ENCODE measurements at places on chromosomes 4 and X.

- DNase-seq = no peak
Measured at GRCh38 chr4:94909645-94910044, 151.9 kb downstream of the BMPR1B start.

GRCh38 chrX:38108364-38108763 is 102.0 kb downstream of the SYTL5 start:
- no peak for DNase-seq

GRCh38 chrX:40291553-40291952 is 193.8 kb upstream of the BCOR start:
- no peak for DNase-seq

DNA sequence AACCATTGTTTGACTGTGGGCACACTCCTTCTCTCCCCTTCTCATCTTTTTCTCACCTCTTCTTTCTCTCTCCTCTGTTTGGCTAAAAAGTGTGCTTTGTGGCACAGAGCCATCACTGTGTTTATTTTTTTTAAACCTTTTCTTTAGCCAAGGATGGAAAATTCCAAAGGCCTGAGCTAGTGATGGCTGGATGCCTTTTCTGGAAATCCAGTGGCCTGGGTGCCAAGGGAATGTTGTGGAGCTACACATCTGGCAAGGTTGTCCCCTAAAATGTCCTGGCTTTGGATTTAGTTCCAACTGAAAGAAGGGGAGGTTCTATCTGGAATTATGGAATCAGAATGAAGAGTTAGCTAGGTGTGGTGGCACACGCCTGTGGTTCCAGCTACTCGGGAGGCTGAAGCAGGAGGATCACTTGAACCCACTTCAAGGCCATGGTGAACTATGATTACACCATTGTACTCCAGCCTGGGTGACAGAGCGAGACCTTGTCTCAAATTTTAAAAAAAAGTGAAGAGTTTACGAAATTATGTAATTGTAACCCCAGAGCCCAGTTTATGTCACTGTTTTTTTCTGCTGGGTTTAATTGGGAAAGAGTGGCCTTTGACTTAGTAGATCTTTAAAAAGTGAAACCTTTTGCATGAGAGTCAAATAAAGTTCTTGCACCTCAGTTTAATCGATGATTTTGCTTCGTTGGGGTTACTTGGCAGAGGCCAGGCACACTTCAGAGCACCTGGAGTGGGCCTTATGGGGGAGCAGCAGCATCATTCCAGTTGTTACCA is 17.7 kb downstream of the DOCK11 start:
- no peak for DNase-seq

GRCh38 chr4:8167291-8167690 is 8.7 kb upstream of the ABLIM2 start:
- no peak for DNase-seq

DNA sequence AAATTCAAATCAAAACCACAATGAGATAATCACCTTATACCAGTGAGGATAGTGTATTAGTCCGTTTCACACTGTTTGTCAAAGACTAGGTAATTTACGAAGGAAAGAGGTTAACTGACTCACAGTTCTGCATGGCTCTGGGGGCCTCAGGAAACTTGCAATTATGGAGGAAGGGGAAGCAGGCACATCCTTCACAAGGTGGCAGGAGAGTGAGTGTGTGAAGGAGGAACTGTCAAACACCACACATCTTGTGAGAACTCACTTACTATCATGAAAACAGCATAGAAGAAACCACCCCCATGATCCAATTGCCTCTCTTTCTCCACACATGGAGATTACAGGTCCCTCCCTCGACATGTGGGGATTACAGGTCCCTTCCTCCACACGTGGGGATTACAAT is 54.7 kb upstream of the TRPC5 start:
- DNase-seq = no peak

DNA sequence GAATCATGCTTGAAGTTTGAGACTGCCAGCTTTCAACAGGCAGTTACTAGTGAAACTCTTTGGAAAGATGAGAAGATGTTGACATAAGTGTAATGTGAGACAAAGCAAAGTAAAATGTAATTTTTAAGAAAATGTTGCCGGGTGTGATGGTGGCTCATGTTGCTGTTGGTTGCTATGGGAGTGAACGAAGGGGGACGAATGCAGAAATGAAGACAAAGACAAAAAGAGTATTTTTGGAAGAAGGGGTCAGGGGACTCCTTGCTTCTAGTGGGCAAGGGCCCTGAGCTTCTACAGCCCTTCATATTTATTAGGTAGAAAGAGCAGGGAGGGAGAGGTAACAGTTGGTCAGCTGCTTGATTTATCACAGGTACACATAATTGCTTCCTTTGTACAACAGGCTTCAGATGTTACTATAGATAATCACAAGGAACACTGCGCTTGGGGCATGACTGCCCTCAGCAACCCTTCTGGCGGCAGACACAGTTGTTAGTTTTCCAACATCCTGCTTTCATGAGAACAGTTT is 11.9 kb upstream of the UGDH start:
- DNase-seq = no peak

DNA sequence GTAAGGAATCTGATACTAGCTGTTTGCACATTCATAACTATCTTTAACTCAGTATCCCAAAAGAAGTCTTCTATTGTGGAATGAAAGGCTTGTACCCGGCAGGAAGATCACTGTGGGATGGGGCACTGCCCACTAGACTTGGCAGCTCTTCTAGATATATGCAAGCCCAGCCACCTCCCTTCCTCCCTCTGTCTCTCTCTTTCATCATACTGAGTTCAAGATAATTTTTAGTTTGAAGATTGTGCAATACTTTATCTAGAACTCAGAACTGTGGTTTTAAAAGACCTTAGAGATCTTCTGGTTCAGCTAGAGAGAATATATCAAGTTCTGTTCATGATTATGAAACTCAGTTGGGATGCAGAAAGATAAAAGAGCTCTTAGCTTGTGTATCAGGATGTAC is 22.5 kb upstream of the GPR34 start:
- no peak for DNase-seq

DNA sequence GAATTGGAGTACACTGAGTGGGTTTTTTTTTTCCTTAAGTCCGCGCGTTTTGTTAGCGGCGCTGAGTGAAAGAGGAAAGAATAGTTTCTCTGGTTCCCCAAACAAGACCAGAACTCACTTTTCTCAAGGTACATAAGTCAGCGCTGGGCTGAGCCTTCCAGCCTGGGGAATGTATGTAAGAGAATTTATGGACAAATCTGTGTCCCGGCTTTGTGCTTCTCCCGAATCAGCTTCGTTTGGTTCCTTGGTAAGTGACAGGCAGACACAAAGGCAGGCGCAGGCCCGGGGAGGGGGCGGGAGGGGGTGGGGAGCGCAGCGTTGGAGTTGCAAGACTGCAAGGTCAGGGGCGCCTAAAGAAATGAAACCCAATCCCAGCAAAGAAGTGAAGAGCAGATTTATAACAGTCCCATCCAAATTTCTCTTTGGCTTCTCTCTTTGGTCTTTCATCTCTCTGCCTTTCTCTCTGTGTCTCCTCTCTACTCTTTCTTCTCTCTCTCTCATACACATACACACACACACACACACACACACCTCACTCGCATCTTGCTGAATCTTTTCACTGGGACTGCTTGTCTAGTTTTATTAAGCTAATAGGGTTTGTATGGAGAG is 981 bp downstream of the TET2 start:
- peak; percentile 45 for DNase-seq

- no peak for DNase-seq
Measured at GRCh38 chr4:77347351-77347966, 190.5 kb downstream of the CCNG2 start.

DNA sequence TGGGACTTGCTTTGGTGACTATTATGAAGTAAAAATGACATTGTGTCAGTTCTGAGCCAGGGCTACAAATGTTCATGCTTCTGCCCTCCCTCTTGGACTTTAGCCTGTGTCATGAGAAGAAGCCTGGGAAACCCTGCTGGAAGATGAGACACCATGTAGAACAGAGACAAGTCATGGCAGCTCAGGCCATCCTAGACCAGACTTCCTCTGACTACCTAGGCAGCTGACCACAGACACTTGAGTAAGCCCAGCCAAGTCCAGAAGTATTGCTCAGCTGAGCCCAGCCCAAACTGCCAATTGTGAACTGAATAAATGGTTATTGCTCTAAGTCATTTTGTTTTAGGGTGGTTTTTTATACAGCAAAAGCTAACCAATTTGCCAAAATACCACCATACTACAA is 467.6 kb upstream of the CNKSR2 start:
- no peak for DNase-seq

DNA sequence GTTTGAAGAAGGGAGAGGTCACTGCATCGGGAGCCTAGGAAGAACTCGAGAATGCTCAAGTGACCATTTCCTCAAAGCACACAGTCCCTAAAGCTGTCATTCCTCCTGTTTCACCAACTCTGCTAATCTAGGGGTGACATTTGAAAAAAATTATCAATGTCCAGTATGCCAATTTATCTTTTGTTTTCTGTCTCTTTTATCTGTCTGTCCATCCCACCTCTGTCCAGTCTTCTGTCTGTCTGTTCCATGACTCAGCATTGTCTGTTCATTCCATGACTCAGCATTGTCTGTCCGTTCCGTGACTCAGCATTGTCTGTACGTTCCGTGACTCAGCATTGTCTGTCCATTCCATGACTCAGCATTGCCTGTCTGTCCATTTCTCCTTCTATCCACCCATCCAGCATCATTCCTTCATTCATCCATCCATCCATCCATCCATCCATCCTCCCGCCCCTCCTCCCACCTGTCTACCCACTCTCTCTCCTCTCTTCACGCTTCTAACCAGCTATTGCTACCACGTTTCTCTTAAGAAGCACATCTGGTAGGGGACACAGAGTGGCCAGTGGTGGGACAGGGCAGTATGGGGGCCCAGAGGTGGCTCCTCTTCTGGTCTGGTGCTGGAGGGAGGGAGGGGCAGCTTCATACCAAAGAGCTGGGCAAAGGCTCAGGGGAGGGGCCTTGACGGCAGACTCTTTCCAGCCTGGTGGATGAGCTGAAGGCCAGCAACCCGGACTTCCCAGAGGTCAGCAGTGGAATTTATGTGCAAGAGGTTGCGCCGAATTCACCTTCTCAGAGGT is 34.1 kb downstream of the HTRA3 start:
- DNase-seq = peak; percentile 91

- no peak for DNase-seq
Measured at GRCh38 chr4:145735827-145736226, 55.9 kb downstream of the C4orf51 start.

DNA sequence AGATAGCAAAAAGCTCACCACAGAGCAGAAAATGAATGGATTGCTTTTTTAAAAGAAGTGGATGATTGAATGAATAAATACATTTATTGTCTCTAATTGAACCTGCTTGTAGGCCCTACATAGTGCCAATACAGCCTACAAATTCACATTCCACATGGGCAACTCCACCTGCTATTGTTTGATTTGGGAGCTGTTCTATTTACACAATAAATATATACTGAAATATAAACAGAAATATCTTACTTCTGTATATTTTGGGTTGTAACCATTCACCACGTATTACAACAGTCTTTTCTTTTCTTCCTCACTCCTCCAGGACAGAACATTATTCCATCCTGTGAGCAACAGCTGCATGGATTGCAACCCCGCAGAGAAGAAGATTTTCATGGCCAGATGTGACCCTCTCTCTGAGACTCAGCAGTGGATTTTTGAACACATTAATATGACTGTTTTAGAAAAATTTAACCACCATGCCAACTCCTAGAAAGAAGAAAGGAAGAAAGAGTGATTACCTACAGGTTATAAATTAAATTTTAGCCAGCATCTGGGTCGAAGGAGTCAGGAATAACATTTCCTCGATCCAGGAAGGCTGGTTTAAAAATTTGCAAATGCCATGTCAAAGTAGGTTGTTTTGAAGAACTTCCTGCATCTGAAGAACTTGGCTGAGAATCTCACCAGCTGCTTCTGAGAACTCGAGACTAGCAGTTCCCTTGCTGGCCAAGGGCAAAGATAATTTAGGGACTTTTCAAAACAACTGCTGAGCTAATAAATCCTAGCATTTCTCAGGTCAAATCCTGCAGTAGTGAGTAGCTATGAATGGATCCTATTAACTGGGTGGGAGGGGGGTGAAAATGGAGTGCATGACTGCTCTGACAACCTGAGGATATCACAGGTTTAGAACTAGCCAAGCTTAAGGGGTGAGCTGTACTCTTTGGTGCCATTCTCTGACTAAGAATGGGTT is 128.7 kb upstream of the GALNT7 start:
- DNase-seq = no peak

DNA sequence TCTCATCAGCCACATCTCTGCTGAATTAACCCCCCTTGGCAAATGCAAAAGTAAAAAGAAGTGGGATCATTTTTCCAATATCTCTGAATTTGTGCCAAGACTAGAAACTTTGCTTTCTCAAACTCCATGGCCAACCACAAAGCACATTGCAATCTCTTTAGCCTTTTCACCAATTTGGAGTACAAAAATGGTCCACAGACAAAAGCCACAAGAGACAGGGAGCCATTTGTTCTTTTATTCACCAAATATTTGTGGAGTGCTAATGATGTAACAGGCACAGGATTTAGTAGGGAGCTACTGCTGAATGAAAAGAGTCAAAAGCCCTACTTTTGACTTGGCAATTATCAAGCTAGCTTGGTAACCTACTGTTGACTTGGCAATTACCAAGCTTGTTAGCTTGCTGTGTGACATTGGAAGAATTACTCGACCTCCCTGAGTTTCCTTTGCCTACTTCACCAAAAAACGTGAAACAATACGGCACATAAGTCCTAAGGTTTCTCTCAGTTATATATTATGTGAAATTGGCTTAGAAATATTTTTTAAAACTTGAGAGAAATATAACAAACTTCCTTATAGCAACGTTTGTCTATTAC is 97.1 kb upstream of the KLF3 start:
- peak; percentile 9 for DNase-seq

GRCh38 chrX:140064993-140065392 is 99.7 kb upstream of the CXorf66 start:
- DNase-seq = no peak

DNA sequence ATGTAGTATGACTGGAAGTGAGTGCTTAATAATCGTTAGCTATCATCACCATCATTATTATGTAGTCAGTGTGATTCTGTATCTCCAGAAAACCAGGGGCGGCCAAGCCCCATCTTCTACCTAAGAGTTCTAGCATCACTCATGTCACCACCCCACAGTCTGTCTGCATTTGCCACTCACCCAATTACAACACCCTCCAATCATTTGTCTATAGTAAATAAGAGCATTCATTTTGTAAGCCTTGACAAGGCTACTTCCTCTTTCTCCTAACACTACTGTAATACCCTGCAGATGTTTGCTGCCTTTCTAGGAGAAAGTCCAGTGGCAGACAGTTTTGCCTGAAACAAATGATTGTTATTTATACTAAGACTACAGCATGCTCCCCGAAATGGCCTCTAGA is 15.8 kb upstream of the IL21 start:
- no peak for DNase-seq

Data from fibroblast of skin of abdomen (primary cell).